Activated T-helper 1 cell treated with Interleukin-2 at 50 U/mL for 16 hours (primary cell): ENCODE measurements at places on chromosomes 16 and 17.

DNA sequence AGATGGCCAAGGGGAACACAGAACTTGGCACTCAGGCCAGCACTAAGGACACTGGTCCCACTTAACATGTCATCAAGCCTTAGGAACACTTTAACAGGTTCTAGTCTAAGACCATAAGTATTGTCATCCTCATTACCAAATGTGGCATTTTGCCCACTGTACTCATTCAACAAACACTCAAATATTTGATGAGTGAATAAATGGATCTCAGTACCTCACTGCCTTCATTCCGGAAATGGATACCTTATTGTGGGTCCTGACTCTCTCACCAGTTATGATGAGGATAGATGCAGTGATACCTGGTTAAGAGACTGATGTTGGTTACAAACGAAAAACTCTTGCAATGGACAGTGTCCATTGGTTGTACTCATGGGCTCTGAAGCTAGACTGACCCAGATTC is 455.2 kb upstream of the DYNLRB2 start:
- no peak for DNase-seq

GRCh38 chr16:83972256-83973008 is 4.4 kb downstream of the NECAB2 start:
- DNase-seq, result no peak

DNA sequence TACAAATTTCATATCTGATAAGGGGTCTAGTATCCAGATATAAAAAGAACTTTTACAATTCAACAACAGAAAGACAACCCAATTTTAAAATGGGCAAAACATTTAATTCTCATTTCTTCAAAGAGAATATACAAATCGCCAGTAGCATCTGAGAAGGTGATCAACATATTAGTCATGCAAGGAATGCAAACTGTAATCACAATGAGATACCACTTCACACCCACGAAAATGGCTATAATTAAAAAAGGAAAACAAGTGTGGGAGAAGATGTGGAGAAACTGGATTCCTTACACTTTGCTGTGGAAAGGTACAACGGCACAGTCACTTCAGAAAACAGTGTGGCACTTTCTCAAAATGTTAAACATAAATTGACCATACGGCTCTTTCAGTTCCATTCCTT is 168.2 kb downstream of the VPS53 start:
- DNase-seq, result no peak

DNA sequence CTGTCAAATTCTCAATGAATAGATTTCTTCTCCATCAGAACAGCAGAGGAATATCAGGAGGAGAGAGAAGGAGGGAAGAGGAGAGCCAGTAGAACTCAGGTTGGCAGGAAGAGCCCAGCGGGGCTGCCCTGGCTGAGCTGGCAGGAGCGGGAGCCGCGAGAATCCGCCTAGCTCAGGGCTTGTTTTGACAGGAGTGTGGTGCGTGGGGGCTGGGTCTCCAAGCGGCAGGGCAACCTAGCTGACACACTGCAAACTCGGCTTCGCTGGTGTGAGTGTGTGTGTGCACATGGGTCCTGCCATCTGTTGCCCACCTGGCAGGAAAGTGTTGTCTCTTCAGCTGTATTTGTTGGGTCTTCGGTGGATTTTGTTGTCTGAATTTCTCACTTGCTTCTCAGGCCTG is 27.9 kb upstream of the BCAR1 start:
- no peak for DNase-seq

GRCh38 chr17:9356488-9356911 is 219.1 kb downstream of the STX8 start:
- DNase-seq, result no peak

DNA sequence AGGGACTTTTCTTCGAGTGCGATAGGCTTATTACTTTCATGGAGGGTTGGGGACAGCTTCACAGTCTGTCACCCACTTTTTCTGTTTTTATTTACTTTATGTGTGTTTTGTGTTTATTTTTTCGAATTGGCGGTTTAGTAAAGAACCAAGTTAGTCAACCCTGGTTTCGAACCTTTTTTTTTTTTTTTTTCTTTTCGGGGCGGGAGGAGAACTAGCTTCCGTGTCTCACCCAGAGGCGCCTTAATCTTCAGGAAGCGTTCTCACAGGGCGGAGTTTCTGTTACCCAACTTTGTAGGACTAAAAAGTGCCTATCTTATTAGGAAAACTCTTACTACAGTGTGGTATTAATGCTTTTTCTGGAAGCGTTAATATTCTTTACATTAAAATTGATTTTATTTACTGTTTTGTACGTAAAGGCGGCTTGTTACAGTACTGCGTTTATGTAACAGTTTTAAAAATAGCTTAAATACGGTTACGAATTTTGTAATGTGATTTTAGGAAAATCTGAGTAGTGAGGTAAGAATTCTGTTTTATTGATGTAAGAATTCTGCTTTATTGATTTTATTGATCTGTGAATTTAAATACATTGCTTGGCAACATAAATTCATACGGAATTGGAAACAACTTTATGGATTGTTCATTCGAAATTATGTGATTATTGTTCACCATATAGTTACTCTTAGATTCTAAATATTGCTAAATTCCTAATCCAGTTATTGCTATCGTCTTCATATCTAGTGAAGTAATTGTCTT is 885 bp downstream of the ZNF207 start:
- no peak for DNase-seq

- DNase-seq, result no peak
Observed at GRCh38 chr16:51407199-51407598, 256.1 kb upstream of the SALL1 start.

GRCh38 chr17:32755045-32755805 is 121.7 kb downstream of the MYO1D start:
- no peak for DNase-seq

DNA sequence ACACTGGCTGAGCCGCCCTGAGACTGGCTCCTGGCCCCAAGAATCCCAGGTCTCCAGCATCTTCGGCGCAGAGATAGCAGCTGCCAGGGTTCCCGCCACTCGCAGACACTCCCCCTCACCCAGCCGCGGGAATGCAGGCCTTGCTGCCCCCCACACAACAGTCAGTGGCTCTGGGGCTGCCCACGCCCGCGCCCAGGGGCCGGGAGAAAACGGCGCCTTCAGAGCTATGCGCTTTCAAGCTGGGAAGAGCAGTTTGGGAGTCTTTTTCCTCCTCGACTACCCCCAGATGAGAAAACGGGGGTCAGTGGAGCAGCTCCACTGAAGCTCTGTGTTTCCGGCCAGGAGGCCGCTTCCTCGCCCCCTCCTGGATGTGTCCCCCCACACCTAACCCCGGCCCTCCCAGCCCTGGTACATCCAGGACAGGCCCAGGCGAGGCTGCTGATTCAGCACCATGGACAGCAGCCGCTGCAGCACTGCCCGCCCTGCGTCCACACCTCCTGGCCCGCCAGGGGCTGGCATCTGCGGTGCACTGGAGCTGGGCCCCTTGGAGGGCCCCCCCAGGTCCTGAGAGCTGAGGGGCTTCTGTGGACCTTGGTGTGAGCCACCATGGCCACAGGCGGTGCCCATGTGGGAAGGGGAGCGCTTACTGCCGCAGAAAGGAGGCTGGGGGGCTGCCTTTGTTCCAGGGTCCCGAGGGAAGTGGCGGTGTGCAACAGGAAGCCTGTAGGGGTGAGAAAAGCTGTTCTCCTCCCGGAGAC is 35.7 kb downstream of the CACNA1H start:
- peak; percentile 24 for DNase-seq

- DNase-seq, result no peak
Observed at GRCh38 chr17:5864741-5865657, 205.2 kb upstream of the WSCD1 start.

GRCh38 chr16:55349867-55350266 is 25.9 kb downstream of the IRX6 start:
- DNase-seq, result no peak

GRCh38 chr17:19905502-19905901 is 37.8 kb upstream of the ULK2 start:
- DNase-seq, result no peak

DNA sequence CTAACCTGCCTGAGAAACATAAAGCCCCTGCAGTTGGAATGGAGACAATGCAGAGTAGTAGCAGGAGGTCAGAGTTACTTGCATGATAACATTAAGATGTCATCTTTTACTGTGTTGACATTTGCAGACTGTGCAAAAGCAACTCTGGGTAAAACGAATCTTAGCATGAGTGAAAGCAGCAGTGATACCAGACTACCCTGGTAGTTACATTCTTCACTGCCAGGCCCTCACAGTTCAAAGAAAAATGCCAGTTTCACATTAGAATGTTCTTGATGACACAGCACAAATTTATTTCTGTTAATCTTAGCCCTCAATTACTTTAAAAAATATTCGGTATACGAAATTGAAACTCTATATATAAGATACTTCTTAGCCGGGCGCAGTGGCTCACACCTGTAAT is 12.2 kb downstream of the MPHOSPH6 start:
- no peak for DNase-seq

DNA sequence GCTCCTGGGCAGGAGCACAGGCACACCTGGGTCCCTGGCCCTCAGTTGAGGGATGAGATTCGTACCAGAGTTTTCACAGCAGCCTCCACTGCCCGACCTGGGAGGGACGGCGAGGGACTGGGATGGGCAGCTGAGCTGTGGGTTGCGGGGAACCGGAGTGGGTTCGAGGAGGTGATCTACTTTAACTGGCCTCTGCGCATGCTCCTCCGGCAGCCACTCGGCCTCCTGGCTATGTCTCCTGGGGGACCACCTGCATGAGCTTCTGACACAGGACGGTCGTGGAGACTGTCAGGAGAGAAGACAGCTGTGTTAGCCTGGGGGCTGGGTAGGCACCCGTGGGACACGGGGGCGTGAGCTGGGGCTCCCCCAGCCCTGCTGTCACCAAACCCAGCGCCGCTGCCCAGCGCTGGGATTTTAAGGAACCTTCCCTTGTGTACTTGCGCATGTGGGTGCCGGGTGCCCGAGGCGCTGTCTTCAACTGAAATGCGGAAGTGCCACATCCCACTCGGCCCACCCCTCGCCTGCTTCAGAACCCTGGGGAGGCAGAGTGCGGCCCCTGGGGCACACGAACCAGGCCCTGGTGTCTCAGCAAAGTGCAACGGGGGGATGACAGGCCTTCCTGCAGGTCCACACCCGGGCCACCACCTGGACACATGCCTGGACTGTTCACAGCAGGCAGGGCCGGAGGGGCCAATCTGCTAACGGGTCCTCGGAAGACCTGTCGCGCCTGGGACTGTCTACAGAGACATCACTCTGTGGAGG is 36.4 kb downstream of the SLC7A5 start:
- no peak for DNase-seq

- DNase-seq, result no peak
Observed at GRCh38 chr16:70680495-70681381, 5.1 kb downstream of the MTSS2 start.

- DNase-seq, result no peak
Observed at GRCh38 chr16:10554569-10554968, 25.8 kb downstream of the EMP2 start.

DNA sequence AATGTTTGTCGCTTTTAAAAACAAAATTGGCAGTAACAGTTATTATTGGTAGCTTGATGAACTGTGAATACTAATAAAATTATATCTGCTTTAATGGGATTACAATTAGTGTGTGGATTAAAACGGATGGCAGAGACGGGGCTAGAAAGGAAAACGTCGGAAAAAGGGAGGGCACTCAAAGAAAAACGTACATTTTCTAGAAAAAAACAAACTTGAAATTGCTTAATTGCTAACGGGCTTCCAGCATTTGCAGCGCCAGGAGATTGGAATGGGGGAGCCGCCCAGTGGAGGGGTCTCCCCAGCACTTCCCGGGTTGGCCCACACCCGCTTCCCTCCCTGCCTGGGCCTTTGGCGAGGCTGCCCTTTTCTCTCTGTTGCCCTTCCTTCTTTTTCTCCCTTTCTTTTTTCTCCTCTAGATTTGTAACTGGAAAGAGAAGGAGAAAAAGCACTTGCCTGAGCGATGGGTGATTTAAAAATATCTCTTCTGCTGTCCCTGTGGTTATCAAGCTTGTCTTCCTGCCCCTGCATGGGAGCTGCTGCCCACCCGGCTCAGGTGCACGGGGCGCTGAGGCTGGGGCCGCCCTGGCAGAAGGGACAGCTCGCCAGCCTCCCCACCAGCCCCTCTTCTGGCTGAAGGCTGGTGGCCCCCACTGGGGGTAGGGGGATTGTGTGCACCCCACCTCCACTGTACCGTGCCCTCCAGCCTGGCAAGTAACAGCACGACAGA is 5.9 kb downstream of the BAHCC1 start:
- DNase-seq, result no peak

GRCh38 chr17:33118391-33119075 is 126.9 kb downstream of the SPACA3 start:
- DNase-seq, result no peak
